ENCODE measurements at places on chromosomes 5 and 9.

DNA sequence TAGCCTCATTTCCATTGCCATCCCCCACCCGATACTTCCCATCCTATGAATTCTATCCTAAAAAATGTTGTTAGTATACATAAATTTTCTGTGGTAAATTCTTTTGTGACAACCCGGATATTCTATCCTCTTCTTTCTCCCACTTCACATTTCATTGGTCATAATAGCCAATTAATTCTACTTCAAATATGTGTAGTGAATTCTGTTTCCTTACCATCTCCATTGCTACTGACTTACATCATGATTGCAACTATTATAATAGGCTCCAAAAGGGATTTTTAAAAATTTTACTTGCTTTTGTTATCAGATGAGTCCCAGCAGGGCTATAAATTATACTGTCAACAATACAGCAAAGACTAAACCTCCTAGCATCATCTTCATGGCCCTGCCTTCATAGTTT lies 1326.8 kb downstream of the PTPRD start:
- DNase-seq, result no peak

DNA sequence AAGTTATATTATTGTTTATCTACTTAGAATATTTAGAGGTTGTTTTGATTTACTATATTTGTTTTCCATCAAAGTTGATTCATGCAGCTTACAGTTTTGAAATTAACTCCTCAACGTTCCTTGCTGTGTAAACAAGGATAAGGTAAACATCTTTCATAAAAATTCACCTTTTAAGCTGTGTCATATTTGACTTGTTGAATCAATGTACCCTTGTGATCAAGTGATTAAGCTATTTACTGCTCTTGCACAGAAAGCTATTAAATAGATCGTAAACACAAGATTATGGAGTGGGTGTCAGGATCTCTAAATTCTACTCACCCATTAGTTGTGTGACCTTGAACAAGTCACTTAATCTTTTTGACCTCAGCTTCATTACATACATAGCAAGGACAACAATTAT lies 2054.0 kb upstream of the NUDT12 start:
- no peak for DNase-seq

DNA sequence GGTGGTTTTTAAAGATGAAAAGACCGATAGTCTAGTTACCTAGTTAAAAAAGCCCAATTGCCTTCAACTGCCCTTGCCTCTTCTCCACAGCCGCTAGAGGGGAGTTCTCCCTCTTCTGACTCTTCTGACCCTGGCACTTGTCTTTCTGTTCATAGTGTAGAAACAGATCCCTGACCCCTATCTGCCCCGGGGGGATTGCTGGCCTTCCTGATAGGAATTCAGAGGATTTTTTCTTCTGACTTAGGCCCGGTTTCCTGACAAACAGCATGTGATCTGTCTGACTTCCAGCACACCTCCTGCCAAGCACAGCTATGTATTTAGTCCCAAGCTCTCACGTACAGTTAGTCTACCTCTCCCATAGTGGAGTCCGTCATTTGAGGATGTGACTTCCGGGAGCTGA lies 5.0 kb upstream of the TMEM268 start:
- no peak for DNase-seq

GRCh38 chr9:85089188-85089969 lies 419.9 kb downstream of the NTRK2 start:
- no peak for DNase-seq

DNA sequence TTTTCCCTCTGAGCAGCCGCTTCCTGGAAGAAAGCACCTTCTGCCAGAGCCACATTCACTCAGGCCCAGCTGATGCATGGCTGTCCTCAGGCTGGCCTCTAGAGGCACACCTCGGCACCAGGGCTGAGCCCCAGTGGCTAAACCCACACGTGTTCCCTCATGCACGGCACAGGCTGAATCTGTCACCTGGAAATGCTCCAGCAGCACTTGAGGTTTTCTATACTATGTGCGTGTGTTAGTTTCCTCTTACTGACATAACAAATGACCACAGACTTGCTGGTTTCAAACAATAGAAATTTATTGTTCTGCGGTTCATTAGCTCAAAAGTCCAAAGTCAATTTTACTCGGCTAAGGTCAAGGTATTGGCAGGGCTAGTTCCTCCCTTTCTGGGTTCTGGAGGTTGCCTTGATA lies 141.4 kb downstream of the LRRC70 start:
- no peak for DNase-seq

DNA sequence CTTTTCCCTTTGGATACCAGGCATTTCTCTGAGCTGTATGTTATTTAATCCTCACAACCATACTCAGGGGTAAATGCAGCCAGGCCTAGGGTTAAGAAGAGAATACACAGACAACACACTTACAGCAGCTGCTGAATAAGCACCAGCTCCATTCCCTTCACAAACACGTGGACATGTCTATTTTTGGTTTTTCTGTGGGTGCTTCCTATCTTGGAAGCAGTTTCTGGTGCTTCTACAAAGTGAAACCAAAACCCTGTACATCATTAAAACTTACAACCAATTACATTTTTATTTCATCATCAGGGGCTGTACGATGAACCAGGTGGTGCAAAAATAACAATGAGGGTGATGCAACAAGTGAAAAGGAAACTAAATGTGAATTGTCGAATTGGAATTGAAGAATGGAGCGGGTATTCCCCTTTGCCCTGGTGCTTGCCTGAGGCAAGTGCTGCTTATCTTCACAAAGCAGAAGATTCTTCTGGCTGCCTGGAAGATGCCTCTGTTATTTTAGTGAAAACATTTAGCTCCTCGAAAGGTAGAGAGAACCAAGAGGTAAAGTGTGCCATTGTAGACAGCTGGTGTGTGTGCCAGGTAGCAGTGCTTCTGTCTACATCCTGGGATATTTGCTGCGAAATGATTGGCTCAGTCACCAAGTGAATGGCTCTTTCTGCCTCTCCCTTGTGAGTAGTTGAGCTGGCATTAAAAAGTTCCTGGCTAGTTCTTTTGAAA lies 18.6 kb upstream of the IFNB1 start:
- no peak for DNase-seq

GRCh38 chr5:138716456-138716924 lies 36.7 kb upstream of the CTNNA1 start:
- no peak for DNase-seq

GRCh38 chr9:123355761-123356431 lies at the start of gene CRB2:
Gene CRB2, plus strand, starts transcription at chr9:123356197. Its CDS starts 64 bp downstream, at chr9:123356261.
- no peak for DNase-seq
